ENCODE measurements at places on chromosomes 16 and 17. TPM values are rescaled to one million over a fixed set of nuclear protein-coding genes. Genes with fewer than 3 reads are reported as not detected.

The NUTF2 gene
- total RNA-seq: 119 TPM

DNA sequence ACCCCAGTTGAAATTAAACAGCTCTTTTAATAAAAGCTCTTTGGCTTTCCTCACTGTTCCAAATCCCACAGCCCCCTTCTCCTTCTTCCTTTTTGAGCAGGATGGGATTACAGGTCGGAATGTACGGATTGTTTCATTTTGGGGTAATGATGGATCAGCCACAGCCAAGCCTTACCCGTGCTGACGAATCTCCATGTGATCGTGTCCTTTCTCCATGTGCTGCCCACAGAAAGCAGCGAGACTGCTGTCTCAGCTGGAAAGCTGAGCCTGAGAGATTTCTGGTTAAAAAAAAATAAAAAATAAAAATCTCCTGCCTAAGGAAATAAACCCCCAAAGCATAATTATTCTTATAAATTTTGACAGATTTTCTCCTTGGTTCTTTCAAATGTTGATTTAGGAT lies 276.6 kb downstream of the CPPED1 start:
- H3K27me3 ChIP-seq: no peaks in the 10 kb centered on the region
- H3K27ac ChIP-seq: no peak overlapping the region
- no peak for DNase-seq
- H3K36me3 ChIP-seq: no peaks in the 10 kb centered on the region
- no peaks in the 10 kb centered on the region for H3K4me1 ChIP-seq
- no peak overlapping the region for H3K4me3 ChIP-seq

The CA10 gene
- total RNA-seq: not detected

DNA sequence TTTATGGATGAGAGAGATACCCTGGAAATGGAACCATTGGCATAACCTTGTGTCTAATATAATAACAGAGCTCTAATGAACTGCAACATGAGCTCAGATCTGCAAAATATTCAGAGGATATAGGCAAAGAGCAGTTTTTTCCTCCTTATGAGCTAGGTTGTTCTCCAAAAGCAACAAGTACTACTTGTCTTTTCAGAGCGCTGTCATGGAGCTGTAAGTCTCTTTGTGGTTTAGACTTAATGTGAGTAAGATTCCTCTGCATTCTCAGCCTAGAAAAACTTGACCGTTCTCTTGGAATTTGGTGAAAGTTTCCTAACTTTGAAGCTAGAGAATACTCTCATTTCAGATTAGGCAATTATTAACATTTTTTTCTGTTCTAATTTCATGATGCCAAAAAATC lies 85.2 kb downstream of the FTO start:
- H3K4me1 ChIP-seq: peaks cover 3% of the 10 kb centered on the region
- 0 out of 2 replicates have a peak overlapping the region, but pooled peaks have one; percentile 2 for H3K27ac ChIP-seq
- DNase-seq: no peak
- H3K4me3 ChIP-seq: no peak overlapping the region

DNA sequence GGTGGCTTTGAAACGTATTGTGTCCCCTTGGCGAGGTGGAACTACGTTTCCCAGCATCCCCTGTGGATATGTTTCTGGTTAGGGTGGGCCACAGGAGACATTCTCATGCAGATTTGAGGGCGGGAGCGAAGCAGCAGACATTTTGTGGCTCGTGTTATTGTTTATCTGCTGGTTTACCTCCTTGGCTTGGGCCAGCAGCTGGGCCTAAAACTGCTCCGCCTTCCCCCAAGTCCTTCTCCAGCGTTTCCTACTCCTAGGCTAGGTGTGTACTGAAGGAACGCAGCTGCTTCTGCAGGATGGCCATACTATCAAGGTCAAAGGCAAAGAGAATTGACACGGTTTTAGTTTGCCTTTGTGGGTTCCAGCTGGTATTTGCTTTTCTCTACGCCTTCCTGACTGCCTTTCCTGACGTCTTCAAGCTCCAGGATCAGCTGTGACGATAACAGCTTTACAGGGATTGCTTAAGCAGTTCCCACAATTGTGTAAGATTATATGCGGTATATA lies 17.2 kb upstream of the WSB1 start:
- no peak overlapping the region for H3K27ac ChIP-seq
- no peak overlapping the region for H3K4me3 ChIP-seq
- H3K4me1 ChIP-seq: no peaks in the 10 kb centered on the region
- no peak for DNase-seq
- H3K27me3 ChIP-seq: no peaks in the 10 kb centered on the region
- no peaks in the 10 kb centered on the region for H3K36me3 ChIP-seq

- H3K4me1 ChIP-seq: peaks cover 21% of the 10 kb centered on the region
- H3K27ac ChIP-seq: no peak overlapping the region
- no peaks in the 10 kb centered on the region for H3K27me3 ChIP-seq
- DNase-seq: no peak
- H3K4me3 ChIP-seq: no peak overlapping the region
Observed at GRCh38 chr16:50207652-50208051, 54.5 kb downstream of the TENT4B start.

The MYH2 gene
- not detected for total RNA-seq

DNA sequence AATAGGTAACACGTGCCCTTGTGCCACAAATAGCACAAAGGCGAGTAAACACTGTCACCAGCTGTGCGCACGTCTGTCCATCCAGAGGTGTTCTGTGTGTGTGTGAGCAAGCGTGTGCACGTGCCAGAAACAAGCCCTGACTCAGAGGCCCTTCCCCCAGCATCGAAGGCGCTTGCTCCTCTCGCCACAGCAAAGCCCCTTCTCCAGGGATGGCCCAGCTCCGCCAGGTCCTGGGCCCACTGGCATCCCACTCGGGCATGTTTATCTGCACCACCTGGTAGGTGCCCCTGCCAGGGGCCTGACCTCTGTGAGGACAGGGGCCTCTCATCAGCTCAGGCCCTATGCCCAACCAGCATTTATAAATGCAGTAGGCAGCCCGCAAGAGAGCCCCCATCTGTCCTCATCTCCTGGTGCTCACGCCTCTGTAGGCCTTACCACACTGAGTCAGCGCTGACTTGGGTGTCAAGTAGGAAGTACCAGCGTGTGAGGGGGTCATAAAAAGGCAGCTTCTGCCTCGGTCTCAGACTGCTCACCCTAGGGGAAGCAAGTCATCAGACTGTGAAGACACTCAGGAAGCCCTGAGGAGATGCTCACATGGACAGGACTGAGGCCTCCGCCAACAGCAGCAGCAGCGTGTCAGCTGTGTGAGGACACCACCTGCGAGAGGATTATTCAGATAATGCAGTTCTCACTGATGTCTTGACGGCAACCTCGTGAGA lies 10.8 kb downstream of the TMEM235 start:
- no peak for DNase-seq
- H3K4me1 ChIP-seq: no peaks in the 10 kb centered on the region
- H3K36me3 ChIP-seq: no peaks in the 10 kb centered on the region
- H3K27ac ChIP-seq: no peak overlapping the region
- H3K27me3 ChIP-seq: no peaks in the 10 kb centered on the region

DNA sequence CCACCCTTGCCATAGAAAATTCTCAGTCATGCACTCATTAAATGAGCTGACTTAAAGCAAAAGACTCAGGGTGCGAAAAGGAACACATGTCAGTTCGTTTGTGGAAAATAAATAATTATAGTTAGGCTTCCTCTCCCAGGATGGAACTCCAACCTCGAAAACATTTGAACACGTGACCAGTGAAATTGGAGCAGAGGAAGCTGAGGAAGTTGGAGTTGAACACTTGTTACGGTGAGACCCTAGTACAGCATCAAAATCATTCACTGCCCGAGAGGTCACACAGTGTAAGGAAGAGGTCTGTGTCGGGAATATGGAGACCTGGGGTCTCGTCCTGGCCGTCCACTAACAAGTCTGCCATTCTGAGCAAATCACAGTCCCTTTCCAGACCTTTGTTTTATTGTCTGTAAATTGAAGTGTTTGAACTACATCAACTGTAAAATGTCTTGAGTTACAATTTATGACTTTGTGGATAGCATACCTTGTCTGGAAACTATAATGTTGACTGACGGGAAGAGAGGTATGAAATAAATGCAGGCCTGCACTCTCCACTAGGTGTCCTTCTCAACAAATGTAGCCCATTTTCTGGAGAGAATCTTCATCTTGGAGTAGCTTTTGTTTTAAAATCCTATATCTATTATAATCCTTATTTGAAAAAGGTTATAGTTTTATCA lies 7.7 kb downstream of the PSMD7 start:
- no peak overlapping the region for H3K27ac ChIP-seq
- H3K4me3 ChIP-seq: no peak overlapping the region
- H3K36me3 ChIP-seq: peaks cover 51% of the 10 kb centered on the region
- no peak for DNase-seq
- H3K27me3 ChIP-seq: no peaks in the 10 kb centered on the region

The PYCARD gene
- total RNA-seq: 99.4 TPM

DNA sequence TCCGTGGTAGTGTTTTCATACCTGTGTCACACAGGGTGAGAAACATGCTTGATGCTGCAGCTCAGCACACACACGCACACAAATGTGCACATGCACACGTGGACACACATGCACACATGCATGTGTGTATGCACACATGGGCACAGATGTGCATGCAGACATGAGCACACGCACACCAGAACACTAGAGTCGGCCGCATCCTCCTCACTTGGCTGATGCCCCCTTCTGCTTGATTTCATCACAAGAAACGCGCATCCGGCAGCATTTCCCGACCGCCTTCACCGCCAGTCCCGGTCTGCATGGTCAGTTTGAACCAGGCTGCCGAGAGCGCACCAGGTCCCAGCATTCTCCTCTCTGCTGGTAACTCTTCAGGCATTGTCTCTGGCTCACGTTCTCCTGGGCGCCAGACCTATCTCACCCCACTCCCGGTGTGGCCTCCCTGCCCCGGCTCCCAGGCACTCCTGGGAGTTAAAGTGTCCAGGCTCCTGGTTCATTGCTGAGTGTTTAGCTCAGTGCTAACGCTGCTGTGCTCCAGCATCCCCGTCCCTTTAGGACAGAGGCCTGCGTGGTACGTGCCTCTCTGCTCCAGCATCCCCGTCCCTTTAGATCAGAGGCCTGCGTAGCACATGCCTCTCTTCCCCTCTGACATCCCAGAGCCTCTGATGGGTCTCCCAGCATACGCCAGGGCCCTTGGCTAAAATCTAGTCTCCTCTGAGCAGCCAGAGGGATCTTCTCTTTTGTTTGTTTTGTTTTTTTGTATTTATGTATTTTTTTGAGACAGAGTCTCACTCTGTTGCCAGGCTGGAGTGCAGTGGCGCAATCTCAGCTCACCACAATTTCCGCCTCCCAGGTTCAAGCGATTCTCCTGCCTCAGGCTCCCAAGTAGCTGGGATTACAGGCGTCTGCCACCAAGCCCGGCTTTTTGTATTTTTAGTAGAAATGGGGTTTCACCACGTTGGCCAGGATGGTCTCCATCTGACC lies 16.0 kb downstream of the BAIAP2 start:
- no peaks in the 10 kb centered on the region for H3K27me3 ChIP-seq
- no peaks in the 10 kb centered on the region for H3K36me3 ChIP-seq

The TOM1L1 gene
- 53.9 TPM for total RNA-seq

- H3K4me1 ChIP-seq: no peaks in the 10 kb centered on the region
- DNase-seq: no peak
- H3K4me3 ChIP-seq: no peak overlapping the region
- peaks cover 2% of the 10 kb centered on the region for H3K27me3 ChIP-seq
- no peaks in the 10 kb centered on the region for H3K36me3 ChIP-seq
Observed at GRCh38 chr16:82655072-82655714, 28.4 kb downstream of the CDH13 start.

DNA sequence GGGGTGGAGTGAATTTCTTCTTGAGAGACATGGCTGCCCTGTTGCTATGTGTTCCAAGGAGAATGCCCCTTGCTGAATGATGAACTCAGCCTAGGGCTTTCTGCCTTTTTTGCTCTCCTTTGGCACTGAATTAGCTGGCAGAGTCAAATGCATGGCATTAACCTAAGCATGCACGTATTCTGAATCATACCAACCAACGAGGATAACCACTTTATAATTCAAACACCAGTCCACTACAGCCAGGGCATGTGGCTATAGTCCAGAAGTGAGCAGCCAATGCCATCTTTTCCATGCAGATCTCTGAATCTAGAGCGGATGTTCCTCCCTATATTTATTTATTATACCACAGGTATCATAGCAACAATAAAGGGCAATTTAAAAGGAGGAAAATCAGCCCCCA lies 15.7 kb downstream of the TMIGD1 start:
- peaks cover 2% of the 10 kb centered on the region for H3K27me3 ChIP-seq
- no peaks in the 10 kb centered on the region for H3K4me1 ChIP-seq
- H3K27ac ChIP-seq: no peak overlapping the region
- no peaks in the 10 kb centered on the region for H3K36me3 ChIP-seq
- DNase-seq: no peak
- no peak overlapping the region for H3K4me3 ChIP-seq

DNA sequence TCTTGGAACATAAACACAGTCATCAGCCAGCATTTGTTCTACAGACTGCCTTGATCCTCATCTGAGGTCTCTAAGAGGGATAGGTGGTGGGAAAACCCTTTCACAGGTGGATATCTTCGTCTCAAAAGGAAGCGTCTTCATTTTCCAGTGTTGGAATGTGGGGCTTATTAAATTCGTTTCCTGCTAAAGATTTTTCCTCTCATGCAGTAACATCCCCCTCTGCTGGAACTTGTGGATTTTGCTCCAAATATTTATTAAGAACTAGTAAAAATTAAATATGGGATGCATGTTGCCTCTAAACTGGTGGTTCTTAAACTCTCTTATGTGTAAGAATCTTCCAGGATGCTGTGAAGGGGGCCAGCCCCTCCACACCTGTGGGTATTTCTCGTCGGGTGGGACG lies 20.1 kb upstream of the MLYCD start:
- peak; percentile 18 for DNase-seq
- no peaks in the 10 kb centered on the region for H3K36me3 ChIP-seq
- H3K27ac ChIP-seq: no peak overlapping the region
- no peaks in the 10 kb centered on the region for H3K4me1 ChIP-seq
- H3K27me3 ChIP-seq: peaks cover 3% of the 10 kb centered on the region
- no peak overlapping the region for H3K4me3 ChIP-seq

DNA sequence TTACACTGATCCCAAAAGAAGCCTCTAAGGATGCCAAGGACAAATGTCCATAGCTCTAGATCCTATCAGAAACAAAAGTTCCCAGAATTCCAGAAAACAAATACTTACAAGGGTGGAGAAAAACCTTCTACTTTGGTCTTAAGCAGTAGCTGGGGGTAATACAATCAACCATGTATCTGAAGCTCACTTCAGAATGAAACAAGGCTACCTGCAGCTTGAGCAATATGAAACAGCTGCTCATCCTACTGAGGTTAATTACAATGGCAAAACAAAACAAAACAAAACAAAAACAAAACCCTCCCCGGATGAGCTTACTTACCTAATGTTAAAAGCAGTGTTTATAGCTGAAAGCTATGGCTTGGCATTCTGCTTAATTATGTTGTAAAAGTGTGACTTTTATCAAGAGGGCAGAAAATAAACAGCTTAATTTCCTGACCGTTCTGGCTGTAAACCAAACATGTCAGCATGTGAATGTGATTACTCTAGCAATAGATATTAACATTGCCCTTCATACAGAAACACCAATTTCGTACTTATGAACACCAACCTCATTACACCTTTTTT lies 10.5 kb downstream of the PDZD9 start:
- H3K4me1 ChIP-seq: no peaks in the 10 kb centered on the region
- no peak for DNase-seq
- H3K27me3 ChIP-seq: no peaks in the 10 kb centered on the region
- H3K4me3 ChIP-seq: no peak overlapping the region
- H3K27ac ChIP-seq: no peak overlapping the region
- H3K36me3 ChIP-seq: no peaks in the 10 kb centered on the region

Measured in Panc1 (cell line).